ENCODE measurements at places on chromosomes 6 and 20.

- DNase-seq, result no peak
Observed at GRCh38 chr6:139474145-139475108, 100.0 kb upstream of the CITED2 start.

DNA sequence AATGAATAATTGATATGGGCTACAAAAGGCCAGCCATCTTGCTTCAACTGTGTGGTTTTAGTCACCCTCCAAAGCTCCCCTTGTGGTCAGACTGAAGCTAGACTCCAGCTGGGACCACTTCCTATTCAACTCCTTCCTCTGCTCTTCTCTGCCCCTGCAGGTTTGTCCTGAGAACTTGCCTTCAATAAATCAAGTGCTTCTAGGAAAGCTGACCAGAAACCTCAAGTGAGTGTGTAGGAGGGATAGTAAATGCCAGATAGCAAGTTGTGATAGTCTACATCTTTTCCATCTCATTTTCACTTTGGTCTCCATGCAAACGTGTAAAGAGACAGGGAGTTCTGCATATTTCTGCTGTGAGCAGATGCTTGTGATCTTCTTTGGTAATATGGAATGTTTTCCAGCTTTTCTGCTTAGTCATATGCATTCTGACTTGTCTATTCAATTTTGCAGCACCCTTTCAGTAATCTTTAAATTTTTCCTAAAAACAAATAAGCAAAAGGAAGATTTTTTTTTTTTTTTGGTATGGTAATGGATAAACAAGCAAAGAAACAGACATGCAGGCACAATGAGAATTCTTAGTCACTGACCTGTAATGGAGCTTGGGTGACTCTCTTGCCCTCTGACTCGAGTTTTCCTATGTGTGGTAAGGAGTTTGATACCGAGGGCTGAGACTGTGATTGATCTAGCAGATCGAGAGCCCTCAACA lies 201.3 kb upstream of the BTBD3 start:
- DNase-seq, result peak; percentile 32

DNA sequence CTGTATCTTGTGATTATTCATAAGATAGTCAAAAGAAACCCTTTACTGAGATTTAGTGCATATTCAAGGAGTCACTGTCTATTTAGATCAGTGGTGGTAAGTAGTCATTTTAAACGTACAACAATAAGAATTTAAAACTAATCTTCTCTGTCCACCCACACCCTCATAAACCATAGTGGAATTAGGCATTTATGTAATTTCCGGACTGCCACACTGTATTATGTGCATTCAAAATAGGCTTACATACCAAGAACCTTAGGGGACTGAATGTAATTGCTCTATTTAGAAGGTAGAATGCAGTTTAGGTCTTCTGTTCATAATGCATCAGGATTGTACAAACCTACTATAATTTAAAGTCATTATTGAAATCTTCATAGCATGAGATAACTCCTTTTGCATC lies 685.4 kb downstream of the TENT5A start:
- DNase-seq, result no peak

GRCh38 chr6:108937170-108937569 lies 88.9 kb downstream of the ARMC2 start:
- no peak for DNase-seq

DNA sequence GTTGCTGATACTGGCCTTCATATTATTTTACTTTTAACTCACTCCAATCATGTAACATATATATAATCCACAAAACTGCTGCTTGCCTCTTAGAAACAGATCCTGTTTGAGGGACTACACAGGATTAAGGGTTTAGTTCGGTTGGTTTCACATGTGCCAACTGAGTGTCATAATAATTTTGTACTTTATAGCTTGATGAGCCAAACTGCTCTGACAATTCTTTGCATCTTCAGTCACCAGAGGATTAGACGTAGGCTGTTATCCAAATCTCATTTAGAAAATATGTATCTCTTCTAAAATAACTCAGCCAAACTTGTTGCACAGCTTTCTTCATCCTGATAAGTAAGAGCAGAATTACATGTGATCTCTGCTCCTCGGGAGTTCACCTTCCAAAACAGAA lies 643.6 kb upstream of the PTCHD4 start:
- peak; percentile 15 for DNase-seq

DNA sequence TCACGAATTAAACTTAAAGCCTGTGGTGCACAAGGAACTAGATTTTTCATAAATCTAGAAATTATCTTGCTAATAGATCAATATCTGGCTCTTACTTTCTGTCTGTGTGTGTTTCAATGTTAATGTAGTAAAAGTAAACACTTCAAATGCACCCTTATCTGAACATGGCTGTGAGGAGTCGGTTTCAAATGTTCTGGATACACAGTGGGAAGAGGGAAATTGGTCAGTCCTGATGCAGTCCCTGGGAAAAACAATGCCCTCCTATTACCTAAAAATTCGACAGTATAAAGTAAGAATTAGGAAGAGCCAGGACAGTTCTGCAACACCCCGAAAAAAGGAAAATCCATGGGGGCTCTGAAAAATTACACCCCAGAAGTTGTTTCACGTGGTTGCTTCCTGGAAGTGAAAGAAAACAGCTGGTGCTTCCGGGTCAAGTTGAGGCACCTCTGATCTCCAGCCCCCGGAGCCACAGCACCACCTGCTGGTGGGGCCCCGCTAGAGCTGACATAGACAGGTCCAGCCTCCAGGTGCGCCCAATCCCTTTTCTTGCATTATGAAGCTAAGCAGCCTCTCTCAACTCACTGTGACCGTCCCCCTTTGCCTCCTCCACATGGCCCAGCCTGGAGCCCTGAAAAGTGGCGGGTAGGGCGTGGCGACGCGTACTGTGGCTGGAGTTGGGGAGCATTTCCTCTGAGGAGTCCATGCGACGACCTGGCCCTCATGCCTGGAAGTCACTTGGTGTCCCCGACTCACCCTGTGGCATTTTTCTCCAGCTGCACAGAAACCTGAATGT lies 8.3 kb downstream of the SEMG2 start:
- peak; percentile 88 for DNase-seq

- DNase-seq, result no peak
Observed at GRCh38 chr20:40955326-40955725, 73.3 kb upstream of the TOP1 start.

- DNase-seq, result no peak
Observed at GRCh38 chr6:23403460-23403859, 722.6 kb upstream of the NRSN1 start.

- no peak for DNase-seq
Observed at GRCh38 chr6:28543651-28544610, 18.2 kb downstream of the GPX5 start.

DNA sequence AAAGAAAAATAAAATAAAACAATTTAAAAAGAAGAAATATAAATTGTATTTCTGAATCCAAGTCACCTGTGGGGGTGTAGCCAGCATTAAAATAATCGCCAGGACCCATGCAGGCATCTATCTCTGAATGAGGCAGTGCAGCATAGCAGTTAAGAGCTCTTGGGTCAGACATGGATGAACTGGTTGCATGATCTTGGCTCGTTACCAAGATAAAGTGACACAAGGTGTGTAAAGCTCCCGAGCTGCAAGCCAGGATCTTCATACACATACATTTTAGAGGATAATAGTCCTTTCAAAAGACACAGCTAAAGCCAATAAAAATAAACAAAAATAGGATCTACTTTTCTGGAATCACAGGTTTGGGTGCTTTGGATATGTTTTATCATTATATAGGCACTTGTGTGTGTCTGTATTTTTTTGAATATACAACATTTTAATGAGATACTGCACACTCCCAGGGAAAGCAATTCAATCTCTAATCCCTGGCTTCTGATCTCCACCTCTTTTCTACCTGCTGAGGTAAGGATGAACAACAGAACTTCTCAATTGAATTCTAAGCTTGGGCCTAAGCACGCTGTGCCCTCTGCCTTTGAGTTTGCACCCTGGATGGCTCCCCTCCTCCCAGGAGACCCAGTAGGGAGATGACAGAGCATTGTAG lies 8.9 kb downstream of the TRIM10 start:
- no peak for DNase-seq

DNA sequence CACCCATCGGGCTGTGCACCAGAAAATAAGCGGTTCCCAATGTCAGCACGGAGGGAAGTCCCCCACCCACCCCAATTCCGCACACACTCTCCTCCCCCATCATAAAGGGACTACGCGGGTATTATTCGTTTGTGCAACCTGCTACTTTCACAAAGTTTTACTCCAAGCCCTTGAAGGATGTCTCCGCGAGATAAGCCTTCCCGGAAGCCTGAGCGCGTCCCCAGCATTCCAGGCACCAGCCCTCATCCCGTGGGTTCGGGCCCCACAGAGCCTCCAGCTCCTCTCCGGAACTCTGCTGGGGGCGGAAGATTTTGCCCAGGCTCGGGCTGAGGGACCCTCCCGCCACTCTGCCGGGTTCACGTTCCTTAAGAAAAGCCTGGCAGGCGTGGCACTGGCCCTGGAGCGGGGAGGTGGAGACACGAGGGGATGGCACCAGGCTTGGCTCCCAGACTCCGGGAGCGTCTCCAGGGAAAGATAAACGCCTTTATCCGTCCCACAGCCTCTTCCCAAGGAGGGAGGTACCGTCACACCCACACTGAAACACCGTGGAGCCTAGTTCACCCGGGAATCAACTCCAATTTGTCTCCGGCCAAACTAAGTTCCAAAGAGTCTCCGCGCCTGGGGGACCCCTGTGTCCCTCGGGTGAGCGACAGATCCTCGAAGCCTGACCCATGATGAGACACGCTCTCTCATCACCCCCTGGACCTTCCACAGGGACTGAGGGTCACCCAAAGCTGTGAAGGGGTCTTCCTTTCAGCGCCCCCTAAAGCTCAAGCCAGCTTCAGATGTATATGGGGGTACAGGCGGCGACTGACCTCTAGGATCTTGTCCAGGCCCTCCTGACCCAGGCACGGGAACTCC lies 934 bp downstream of the KCNK5 start:
- DNase-seq, result no peak

GRCh38 chr20:11057624-11058023 lies 383.8 kb upstream of the JAG1 start:
- no peak for DNase-seq

DNA sequence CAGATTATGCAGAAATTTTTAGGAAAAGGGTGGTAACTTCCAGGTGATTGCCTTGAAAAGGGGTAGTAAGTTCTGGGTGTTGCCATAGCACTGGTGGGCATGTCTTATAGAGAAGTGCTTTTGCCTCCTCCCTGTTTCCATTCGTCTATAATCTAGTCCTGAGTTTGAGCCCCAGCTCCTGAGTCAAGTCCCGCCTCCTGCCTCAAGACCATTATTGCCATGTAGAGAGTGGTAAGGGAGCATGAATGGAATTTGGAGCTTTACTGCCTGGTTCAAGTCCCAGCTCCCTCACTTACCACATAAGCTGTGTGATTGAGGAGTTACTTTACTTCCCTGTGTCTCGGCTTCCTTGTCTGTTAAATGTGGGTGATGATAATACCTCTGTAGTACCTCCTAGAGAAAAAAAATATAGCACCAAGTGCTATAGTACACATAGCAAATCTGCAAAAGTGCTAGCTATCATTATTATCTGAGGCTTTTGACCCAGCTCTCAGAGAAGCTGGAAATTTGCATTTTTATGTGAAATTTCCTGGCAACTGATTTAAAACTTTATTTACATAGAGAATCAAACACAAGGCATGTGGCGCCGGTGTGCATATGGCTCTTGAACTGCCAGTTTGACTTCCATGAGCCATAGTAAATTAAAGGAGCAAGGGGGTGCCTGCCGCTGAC lies 36.0 kb downstream of the TGM6 start:
- DNase-seq, result no peak

DNA sequence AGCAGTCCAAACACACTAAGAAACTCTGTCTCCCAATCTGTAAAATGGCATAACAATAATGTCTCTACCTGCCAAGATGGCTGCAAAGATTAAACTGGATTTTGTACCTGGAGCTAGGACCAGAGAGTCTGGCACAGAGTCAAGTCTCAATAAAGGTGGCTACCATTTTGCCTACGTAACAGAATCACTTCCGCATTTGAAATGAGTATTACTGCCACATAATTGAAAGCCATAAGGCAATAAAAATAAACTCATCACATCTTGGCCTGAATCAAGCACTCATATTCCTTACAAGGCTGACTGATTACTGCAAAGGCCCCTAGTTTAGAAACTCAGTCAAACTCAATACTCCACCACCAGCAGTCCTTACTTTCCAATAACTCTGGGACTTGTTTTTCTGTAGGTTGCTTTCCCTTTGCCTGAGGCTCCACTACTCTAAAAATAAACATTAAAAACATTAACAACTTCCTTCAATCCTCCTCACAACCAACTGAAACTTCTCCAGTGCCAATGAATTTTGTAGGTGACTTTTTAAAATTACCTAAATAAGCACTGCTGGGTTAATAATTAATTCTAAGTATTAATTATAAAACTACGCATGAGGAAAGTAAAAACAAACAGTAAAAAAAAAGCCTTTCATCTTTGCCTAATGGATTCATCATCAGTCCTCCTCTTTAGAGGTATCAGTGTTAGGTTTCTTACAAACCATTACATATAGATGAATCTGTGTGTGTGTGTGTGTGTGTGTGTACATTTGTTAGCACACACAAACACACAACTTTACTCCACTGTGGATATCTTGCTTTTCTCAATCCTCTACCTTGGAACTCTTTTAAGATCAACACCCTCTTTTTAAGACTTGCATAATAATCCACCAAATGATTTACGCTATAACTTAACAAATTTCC lies 3.7 kb downstream of the KIF16B start:
- no peak for DNase-seq

- no peak for DNase-seq
Observed at GRCh38 chr6:2369606-2370005, 124.2 kb upstream of the GMDS start.

DNA sequence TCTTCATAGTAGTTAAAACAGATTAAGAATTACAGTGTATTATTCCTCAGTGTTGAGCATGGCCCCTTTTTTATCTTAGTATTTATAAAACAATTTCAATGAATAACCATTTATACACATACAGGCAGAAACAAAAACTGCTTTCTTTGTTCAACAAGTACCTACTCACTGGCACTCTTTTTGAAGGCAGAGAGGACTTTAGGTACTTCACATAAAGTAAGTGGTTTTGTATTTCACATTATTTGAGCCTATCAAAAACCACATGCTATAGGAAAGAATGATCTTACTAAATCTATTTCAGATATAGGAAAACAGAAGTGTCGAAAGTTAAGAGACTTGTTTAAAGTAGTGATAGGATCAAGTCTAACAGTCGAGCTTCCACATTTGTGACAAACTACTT lies 73.8 kb downstream of the PRKN start:
- no peak for DNase-seq

GRCh38 chr6:98787961-98788360 lies 46.4 kb upstream of the POU3F2 start:
- DNase-seq, result no peak

GRCh38 chr6:23446469-23446967 lies 679.5 kb upstream of the NRSN1 start:
- peak; percentile 30 for DNase-seq

DNA sequence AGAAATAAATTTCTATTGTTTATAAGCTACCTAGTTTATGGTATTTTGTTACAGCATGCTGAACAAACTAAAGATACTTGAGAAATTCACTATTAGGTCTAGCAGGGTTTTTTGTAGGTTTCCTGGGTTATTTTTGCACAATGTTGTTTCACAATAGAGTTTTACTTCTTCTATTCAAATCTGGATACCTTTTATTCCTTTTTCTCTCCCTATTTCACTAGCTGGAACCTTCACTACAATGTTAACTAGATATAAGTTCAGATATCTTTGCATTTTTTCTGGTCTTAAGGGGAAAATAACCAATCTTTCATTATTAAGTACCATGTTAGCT lies 237.7 kb upstream of the CITED2 start:
- no peak for DNase-seq
